ENCODE measurements at places on chromosomes 11 and 22. TPM values are rescaled to one million over a fixed set of nuclear protein-coding genes. Genes with fewer than 3 reads are reported as not detected.

DNA sequence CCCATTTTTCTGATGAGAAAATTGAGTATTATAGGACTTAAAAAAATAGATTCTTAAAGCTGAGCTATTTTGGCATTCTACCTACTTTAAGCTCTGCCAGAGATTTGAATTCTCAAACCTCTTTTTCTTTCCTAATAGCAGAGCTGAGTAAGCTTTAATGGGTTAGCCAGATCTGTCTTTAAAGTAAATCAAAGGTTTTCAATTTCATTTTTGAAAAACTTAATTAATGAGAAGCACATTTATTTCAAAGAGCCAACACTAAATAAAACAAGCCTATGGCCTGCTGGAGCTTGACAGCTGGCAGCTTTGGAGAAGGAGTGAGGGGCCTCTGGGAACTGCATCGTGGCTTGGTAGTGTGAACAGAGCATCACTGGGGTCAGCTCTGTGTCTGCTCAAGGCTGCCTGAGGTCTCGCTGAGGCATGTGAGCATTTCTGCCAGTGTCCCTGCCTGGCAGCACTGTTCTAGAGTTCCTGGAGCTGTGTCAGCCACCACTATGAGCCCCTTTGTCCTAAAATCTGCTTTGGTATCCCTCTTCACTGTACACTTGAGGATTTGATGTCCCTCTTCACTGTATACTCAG is 50.4 kb upstream of the PRSS23 start:
- H3K27ac ChIP-seq: no peak overlapping the region
- H3K4me1 ChIP-seq: peaks cover 40% of the 10 kb centered on the region
- H3K4me3 ChIP-seq: no peak overlapping the region
- no peaks in the 10 kb centered on the region for H3K36me3 ChIP-seq
- no peak for DNase-seq

DNA sequence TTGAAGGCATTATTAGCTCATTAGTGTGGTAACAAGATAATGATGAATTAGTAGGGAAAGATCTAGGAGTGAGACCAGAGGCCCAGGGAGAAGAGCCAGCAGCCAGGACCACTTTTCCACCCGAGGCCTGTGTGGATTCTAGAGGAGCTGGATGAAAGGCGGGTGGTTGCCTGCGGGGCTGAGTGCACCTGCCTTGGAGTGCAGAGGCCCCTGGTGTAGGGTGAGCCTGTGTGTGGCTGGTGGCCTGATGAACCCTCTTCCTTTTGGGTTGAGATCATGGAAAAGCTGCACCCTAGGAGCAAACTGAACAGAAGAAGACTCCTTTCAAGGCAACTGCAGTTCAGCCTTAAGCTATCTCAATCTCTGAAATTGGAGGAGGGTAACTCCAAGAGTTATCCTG is 5.9 kb upstream of the TP53AIP1 start:
- no peak overlapping the region for H3K4me3 ChIP-seq
- no peak for DNase-seq
- H3K27ac ChIP-seq: no peak overlapping the region
- no peaks in the 10 kb centered on the region for H3K36me3 ChIP-seq
- H3K27me3 ChIP-seq: peaks cover under 1% of the 10 kb centered on the region

GRCh38 chr11:70046089-70046488 is 32.0 kb upstream of the ANO1 start:
- no peaks in the 10 kb centered on the region for H3K36me3 ChIP-seq
- H3K27me3 ChIP-seq: peaks cover 28% of the 10 kb centered on the region
- no peaks in the 10 kb centered on the region for H3K4me1 ChIP-seq
- H3K4me3 ChIP-seq: no peak overlapping the region

DNA sequence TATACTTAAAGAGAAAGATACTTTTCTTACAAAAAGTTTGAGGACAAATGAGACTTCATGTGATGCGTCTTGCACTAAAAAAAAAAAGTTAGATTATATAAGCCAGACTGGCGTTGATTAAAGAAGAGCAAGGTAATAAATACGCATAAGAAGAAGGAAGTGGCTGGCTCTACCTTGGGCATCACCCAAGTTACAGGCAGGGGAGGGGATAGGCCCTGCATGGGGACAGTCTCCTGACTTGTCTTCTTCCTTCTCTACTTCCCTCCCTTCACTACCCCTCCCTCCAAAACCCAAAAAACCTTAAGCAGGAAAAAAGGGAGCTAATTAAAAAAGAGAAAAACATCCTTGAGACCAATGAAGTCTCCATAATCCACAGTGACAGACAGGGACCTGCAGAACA is 22.3 kb upstream of the TMA7B start:
- no peaks in the 10 kb centered on the region for H3K4me1 ChIP-seq
- H3K27ac ChIP-seq: no peak overlapping the region
- no peaks in the 10 kb centered on the region for H3K36me3 ChIP-seq
- peaks cover 29% of the 10 kb centered on the region for H3K27me3 ChIP-seq

DNA sequence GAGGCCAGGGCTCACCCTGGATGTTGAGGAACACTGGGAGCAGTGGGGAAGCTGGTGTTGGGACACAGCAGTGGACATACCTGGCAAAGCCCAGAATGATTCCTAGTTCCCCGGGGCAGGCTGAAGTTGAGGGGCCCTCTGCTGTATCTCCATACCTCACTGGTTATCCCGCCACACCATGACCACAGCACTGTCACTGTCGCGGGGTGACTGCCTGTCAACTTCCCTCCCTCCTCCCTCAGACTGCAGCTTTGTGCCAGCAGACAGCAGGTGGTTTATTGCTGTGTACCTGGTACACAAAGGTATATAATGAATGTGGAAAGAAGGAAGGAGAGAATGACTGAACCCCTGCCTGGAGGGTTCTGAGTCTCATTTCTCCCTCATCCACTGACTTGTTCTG is 318.7 kb downstream of the TMEM135 start:
- no peak overlapping the region for H3K27ac ChIP-seq
- DNase-seq: no peak
- no peaks in the 10 kb centered on the region for H3K36me3 ChIP-seq
- no peak overlapping the region for H3K4me3 ChIP-seq
- H3K4me1 ChIP-seq: peaks cover 8% of the 10 kb centered on the region
- H3K27me3 ChIP-seq: no peaks in the 10 kb centered on the region

DNA sequence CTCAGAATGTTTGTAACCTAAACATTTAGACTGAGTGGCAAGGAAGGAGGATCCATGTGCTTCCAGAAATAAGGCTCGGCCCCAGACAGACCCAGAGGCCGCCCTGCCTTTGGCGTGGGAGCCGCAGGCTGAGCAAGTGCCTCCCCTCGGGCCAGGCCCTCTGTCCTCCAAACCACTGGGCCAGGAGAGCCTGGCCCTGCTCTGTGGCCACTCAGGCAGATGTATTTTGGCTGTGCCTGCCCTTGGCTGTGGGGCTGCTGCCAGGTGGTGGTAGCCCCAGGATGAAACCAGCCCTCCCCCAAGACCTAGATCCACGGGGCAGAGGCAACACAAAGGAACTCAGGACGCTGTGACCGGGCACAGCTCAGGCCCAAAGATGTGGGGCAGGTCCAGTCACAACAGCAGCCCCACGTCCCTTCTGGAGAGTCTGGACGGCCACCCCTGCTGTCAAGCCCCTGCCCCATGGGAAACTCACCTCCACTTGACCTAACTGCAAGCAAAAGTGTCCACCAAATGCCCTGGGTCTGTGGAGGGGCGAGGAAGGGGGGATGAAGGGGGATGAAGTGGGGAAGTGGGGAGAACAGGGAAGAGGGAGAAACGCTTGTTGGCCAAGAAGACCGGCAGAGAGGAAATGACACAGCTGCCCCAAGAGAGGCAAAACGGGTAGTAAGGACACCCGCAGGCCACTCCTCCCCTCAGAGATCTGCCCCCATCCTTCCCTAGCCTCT is 24.0 kb downstream of the PISD start:
- H3K4me1 ChIP-seq: peaks cover 23% of the 10 kb centered on the region
- DNase-seq: peak; percentile 94
- H3K27ac ChIP-seq: peak overlapping the region; percentile 90
- H3K27me3 ChIP-seq: no peaks in the 10 kb centered on the region

- no peak overlapping the region for H3K4me3 ChIP-seq
- H3K27me3 ChIP-seq: no peaks in the 10 kb centered on the region
- no peaks in the 10 kb centered on the region for H3K36me3 ChIP-seq
- DNase-seq: no peak
Observed at GRCh38 chr11:38582756-38583155, 1984.7 kb upstream of the RAG2 start.

DNA sequence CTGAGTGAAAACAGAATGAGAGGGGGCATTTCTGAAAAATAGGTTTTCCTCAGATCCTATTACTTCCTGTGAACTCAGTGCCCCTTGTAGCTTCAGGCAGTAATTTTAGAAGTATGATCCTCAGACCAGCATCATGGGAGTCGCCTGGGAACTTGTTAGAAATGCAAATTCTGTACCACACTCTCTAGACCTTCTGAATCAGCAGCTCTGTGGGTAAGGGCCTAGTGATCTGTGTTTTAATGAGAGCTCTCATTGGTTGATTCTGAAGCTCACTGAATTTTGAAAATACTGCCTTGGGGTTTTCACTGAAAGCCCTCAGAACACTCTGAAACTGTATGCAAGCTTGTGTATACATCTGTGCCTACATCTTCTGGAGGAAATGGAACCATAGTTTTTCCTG is 647.2 kb upstream of the ANO5 start:
- H3K4me1 ChIP-seq: no peaks in the 10 kb centered on the region
- no peaks in the 10 kb centered on the region for H3K27me3 ChIP-seq
- H3K36me3 ChIP-seq: no peaks in the 10 kb centered on the region
- DNase-seq: no peak

GRCh38 chr22:48297296-48297695 is 1530.4 kb downstream of the BRD1 start:
- no peaks in the 10 kb centered on the region for H3K4me1 ChIP-seq
- no peak overlapping the region for H3K27ac ChIP-seq
- no peaks in the 10 kb centered on the region for H3K36me3 ChIP-seq
- no peak overlapping the region for H3K4me3 ChIP-seq

GRCh38 chr22:20128902-20129746 is 2.5 kb upstream of the ZDHHC8 start:
- peaks cover 10% of the 10 kb centered on the region for H3K4me1 ChIP-seq
- H3K4me3 ChIP-seq: no peak overlapping the region
- DNase-seq: peak; percentile 92
- H3K27ac ChIP-seq: no peak overlapping the region

DNA sequence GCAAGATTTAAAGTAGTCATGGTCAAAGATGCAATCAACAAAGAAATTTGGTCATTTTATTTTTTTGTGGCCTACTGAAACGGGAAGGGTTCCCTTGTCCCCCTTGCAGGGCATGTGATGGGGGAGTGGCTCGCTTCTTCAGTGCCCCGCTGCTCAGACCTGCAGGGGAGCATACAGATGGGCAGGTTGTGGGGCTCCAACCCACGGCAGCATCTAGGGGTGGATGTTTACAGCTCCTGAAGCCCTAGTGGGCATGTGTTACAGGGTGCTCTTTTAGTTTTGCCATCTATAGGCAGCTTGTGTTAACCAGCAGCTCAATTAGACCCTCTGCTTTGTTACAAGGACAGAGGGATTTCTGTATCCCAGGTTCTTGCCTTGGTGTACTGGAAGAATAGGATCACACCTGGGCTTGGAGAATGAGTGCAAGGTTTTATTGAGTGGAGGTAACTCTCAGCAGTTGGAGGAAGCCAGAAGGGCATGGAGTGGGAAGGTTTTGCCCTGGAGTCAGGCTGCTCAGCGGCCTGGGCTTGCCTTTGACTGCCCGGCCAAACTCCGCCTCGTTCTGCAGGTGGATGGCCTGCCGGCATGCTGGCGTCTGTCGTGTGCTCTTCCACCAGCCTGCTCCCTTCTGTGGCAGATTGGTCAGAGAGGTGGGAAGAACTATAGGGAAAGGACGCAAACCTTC is 9.4 kb downstream of the GSTP1 start:
- no peak overlapping the region for H3K4me3 ChIP-seq
- no peaks in the 10 kb centered on the region for H3K4me1 ChIP-seq
- DNase-seq: no peak
- H3K36me3 ChIP-seq: peaks cover 3% of the 10 kb centered on the region
- no peaks in the 10 kb centered on the region for H3K27me3 ChIP-seq
- no peak overlapping the region for H3K27ac ChIP-seq

DNA sequence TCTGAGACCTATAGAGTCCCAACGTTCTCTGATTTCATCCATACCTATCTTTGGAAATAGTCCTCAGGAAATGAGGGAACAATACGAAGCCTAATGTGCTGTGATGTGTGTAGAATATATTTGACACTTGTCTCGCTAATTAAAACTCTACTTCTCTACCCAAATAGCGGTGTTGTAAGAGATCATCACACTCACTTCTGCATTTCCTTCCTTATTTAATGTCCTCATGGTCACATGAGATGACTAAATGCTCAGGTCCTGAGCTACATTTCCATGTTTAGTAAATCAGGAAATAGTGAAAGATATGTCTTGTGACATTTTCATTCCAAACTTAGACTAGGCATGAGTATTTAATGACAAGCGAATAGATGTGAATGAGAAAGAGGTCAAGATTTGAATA is 112.3 kb downstream of the MAML2 start:
- no peaks in the 10 kb centered on the region for H3K27me3 ChIP-seq
- no peak for DNase-seq
- H3K36me3 ChIP-seq: no peaks in the 10 kb centered on the region
- H3K4me3 ChIP-seq: no peak overlapping the region
- peak overlapping the region; percentile 2 for H3K27ac ChIP-seq

GRCh38 chr11:129249351-129249750 is 57.2 kb upstream of the ARHGAP32 start:
- peak overlapping the region; percentile 1 for H3K4me3 ChIP-seq
- no peaks in the 10 kb centered on the region for H3K36me3 ChIP-seq
- no peaks in the 10 kb centered on the region for H3K27me3 ChIP-seq
- H3K27ac ChIP-seq: peak overlapping the region; percentile 81

- no peaks in the 10 kb centered on the region for H3K36me3 ChIP-seq
- no peaks in the 10 kb centered on the region for H3K4me1 ChIP-seq
- no peak overlapping the region for H3K27ac ChIP-seq
- H3K27me3 ChIP-seq: no peaks in the 10 kb centered on the region
- DNase-seq: no peak
- no peak overlapping the region for H3K4me3 ChIP-seq
Observed at GRCh38 chr11:7462706-7463105, 22.6 kb upstream of the OLFML1 start.

DNA sequence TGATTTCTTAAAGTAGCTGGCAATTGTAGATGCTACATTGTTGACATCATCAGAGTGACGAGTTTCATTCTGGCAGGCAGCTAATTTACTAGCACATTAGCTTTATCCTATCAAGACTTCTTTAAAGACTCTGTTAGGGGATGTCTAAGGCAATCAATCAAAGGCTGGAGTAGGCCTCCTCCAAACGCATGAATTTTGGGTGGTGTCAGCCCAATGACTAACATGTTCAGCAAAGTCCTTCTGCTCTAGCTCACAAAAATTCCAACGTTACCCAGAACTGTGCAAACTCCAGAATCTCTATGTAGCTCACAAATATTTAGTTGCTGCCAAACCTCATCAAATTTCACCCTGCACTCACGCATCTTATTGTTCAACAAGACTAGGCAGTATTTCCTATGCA is 395.6 kb downstream of the DLG2 start:
- no peak overlapping the region for H3K4me3 ChIP-seq
- H3K4me1 ChIP-seq: no peaks in the 10 kb centered on the region
- no peak overlapping the region for H3K27ac ChIP-seq
- no peaks in the 10 kb centered on the region for H3K27me3 ChIP-seq

- peak; percentile 88 for DNase-seq
- no peaks in the 10 kb centered on the region for H3K27me3 ChIP-seq
- no peak overlapping the region for H3K4me3 ChIP-seq
- H3K36me3 ChIP-seq: no peaks in the 10 kb centered on the region
- H3K27ac ChIP-seq: no peak overlapping the region
Observed at GRCh38 chr11:73980001-73980961, 2.4 kb downstream of the UCP2 start.

Gene ZNF202
- total RNA-seq: 5.6 TPM

Gene UBQLN3
- total RNA-seq: under 0.01 TPM

Gene LRRC74B
- under 0.01 TPM for total RNA-seq

Gene TRIM51
- not detected for total RNA-seq

Gene MAPK8IP2
- 0.36 TPM for total RNA-seq

Gene RAG1
- 0.36 TPM for total RNA-seq

Gene KIRREL3
- total RNA-seq: 4.4 TPM

Gene P2RY6
- total RNA-seq: 0.72 TPM

Gene C11orf42
- not detected for total RNA-seq

Gene CDC45
- total RNA-seq: 0.72 TPM
